ENCODE measurements at places on chromosomes 5 and 9.

DNA sequence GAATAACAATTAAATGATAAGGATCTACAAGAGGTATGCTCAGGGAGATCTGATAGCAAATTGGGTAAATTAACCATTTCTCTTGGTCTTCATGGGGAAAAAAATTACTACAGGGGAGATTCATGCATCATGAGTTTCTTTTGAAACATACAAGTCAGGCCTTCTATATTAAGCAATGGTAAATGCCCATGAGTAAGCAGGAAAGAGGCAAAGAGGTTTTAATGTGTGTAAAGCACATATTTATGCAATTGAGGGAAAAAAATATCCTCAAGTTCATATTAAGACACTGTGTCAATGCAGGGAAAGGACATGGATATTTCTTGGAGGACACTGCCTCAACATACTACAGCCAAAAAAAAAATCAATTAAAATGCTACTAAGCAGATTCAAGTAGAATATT is 73.4 kb upstream of the NR4A3 start:
- DNase-seq, result no peak

DNA sequence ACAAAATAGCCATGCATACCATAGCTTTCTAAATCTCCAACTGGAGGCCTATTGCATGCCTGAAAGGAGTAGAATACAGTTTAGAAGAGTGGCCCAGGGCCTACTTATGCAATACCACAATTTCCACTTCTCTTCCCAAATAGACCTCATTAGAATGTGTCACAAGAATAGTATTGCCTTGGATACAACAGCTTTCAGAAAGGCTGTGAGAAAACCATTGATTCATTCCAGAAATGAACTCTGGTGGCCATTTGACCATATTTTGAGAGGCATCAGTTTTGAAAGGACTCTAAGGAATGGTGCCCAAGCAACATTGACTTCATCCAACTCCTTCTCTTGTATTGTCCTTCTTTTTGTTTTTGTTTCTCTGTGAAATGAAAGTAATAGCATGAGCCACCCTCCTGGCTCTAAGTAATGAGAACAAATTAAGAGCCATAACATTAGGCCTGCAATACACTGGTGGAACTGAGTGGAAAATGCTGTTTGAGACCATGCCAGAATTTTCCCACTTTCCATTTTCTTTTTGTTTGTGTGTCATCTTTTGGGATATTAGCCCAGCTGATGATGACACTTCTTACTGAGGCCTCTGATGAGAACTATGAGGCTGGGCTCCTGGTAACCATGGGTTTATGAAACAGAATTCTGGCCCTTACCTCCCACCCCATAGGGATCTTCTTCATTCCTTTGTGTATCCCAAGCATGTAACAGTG is 90.2 kb downstream of the TMEM174 start:
- DNase-seq, result no peak

- no peak for DNase-seq
These were observed 744.8 kb downstream of the KCTD16 start for GRCh38 chr5:144915452-144915851.

GRCh38 chr9:114226246-114227055 is 71.1 kb downstream of the COL27A1 start:
- no peak for DNase-seq

GRCh38 chr5:90563108-90563507 is 4.5 kb downstream of the ADGRV1 start:
- DNase-seq, result no peak

DNA sequence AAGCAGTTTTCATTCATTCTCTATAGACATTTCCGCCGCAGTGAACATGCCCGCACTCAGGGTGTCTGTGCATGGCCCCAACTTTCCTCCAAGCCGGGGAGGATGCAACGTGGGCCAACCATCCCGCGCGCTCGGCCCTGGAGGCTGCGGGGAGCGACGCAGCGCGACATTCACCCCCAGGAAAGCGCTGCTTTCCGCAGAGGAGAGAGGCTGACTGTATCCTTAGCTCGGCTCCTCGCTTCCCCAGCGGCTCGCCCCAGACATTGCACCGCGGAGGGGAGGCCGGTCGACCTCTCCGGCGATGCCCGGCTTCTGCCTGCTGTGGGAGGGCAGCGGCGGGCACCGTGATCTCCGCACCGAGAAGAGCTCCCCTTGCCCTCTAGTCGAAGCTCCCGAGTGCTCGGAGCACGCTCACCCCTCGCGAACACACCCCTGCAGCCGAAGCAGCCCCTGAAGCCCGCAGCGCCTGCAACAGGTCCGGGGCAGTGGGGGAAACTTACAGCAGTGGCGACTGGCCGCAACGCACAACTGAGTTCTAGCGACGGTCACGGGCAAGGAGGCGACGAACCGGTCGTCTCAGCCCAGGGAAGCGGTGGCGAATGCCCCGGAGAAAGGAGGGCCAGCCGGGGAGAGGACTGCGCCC is 600 bp downstream of the ENC1 start:
- DNase-seq, result peak; percentile 51

DNA sequence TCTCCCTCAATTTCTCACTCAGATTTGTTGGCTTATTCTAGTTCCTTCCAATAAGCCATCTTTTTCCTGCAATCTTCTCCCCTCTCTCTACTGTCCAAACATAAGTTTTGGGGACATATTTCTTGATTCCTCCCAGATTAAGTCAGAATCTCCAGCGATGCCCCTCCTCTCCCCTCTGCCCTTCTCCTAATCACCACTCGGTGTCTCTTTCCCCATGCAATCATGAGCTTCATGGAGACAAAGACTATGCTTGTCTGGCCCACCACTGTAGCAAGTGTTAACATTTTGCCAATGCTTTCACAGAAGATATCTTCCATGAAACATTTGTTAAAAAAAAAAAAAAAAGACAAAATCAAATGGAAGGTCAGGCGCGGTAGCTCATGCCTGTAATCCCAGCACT is 42.4 kb downstream of the PDE6A start:
- DNase-seq, result no peak

DNA sequence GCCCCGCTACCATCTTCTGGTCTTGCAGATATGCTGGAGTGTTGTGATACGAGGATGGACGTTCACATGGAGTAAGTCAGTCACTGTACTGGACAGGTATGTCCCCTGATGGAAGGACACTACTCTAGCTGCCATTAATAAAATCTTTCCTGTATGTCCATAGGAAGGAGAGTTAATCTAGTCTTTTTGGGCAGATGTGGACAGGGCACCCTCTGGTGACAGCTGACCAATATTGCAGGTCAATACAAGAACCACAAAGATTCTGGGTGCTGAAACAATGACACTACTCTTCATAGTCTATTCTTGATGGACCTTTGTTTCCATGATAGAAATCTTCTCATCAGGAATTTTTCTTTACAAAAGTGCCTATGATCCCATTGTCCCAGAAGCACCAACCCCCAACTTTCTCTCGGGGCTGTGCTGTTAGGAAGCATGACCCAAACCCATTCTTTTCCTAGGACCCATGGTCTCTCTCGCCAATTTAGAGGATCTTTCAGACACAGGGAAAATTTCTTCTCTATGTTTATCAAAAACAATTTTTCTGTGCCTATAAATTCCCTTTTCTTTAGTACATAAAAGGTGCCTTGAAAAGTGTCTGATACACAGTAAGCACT is 376.9 kb downstream of the DTWD2 start:
- no peak for DNase-seq

Data from naive thymus-derived CD8-positive, alpha-beta T cell (primary cell).